ENCODE measurements at places on chromosomes 13 and 19.

GRCh38 chr13:45615501-45616101, at the start of gene ERICH6B:
TSS of gene ERICH6B (minus strand) at chr13:45615739. CDS start at chr13:45597005, 18,734 bp downstream.
- peak; percentile 27 for DNase-seq

GRCh38 chr13:34864671-34865070, 77.4 kb upstream of the NBEA start:
- DNase-seq, result no peak

DNA sequence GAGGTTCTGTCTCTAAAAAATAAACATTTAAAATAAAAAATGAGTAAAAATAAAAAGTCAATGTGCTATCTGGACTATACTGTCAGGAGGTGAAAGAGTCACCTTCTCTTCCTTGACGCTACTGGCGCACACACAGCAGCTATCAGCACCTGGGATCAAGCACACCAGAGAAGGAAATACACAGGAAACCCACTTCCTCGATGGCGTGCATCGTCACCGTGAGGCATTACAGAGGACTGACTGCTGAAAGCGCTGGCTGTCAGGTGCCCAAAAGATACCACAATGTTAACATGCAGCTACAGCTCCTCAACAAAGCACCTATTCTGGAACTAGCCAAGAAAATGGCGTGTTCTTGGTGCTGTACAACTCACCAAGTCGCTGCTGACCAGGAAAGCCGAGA, 6.1 kb downstream of the SLC35E1 start:
- DNase-seq, result no peak

DNA sequence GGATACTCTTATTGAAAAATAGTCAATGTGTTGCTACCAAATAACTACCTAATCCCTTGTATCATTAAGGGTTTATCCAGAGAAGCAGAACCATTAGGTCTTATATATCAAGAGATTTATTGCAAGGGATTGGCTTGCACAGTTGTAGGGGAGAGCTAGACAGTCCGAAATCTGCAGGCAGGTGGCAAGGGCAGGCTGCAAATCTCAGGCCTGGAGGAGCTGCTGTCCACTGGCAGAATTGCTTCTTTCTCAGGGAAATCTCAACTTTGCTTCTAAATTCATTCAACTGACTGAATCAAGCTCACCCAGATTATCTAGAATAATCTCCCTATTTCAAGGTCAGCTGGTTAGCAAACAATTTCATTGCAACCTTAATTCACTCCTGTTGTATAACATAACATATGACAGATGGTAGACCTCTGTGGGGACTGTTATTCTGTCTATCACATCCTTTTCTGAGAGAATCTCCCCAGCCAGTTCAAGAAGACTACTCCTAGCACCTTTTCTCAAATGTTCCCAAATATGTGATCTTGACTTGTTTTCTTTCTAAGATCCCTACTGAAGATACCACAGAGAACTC, 194.2 kb downstream of the NHLRC3 start:
- DNase-seq, result no peak

DNA sequence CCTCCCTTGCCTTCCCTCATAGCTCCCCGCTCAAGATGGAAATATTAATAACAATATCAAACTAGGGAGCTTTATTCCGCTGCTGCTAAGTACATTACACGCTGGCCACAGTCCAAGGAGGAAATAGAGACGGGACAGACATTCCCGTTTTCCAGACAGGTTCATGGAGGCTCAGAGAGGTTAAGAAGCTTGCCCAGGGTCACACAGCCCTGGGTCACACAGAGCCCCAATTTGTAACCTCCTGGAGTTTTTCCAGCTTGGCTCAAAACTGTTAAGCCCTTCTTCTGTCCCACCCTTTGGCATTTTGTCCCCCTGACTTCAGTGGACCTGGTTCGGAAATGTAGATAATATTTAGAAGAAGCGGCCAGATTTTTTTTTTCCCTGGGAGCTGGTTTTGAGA, 2.0 kb downstream of the BICRA start:
- DNase-seq, result no peak

DNA sequence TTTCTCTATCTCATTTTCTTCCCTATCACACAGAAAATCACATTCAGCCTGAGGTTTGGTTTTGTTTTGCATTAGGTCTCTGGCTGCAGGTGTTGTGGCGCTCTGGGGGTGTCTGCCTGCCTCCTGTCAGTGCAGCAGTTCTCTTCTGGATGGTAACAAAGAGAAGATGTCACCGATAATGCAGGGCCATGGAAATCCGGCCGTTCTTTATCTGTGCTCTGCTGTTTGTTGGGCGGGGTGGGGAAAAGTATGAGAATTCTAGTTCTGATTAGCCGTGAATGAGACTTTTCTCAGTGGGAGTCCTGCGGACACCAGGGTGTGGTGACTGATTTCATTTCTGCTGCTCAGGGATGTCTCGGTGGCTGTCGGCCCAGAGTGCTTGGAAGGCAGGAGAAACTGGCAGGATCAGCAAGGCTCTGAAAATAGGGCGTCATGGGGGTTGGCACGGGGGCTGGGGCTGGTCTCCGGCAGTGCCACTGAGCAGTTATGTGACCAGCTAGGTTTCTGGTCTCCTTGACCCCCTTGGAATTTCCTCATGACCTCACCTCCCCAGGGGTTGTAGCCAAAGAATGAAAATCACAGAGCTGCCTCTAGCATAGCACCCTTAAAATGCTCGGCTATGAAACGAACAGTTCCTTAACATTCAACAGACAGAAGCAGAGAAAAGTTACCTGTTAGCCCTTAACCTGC, 5.0 kb downstream of the RNF113B start:
- DNase-seq, result no peak
